Non-pigmented ciliary epithelial cell (primary cell): ENCODE measurements at places on chromosomes 16 and 17.

- DNase-seq: no peak
These were observed 43.9 kb downstream of the USP31 start for GRCh38 chr16:23105309-23105708.

GRCh38 chr16:66862023-66862520 is 17.9 kb downstream of the CA7 start:
- DNase-seq: no peak

DNA sequence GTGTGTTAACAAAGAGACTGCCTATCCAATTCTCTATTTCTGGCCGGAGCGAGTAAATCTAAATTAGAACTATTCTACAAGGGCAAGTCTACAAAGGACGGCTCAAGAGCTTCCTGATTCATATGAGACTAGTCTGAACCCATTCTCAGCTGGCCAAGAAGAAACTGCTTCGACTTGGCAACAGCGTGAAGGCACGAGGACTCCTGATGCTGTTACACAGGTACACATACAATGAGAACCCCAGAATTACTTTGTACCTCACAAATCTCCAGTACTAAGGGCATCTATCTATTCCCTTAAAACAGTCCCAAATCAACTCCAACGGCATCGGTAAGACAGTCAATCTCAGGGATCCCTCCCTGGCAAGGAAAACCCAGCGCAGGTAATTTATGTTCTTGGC is 1.5 kb downstream of the CRK start:
- DNase-seq: no peak

- DNase-seq: no peak
These were observed 6.4 kb upstream of the LGALS3BP start for GRCh38 chr17:78986048-78986648.

GRCh38 chr16:2842340-2843000 is 12.4 kb downstream of the ZG16B start:
- DNase-seq: no peak

GRCh38 chr17:30558686-30559545 is 81.7 kb downstream of the GOSR1 start:
- no peak for DNase-seq

DNA sequence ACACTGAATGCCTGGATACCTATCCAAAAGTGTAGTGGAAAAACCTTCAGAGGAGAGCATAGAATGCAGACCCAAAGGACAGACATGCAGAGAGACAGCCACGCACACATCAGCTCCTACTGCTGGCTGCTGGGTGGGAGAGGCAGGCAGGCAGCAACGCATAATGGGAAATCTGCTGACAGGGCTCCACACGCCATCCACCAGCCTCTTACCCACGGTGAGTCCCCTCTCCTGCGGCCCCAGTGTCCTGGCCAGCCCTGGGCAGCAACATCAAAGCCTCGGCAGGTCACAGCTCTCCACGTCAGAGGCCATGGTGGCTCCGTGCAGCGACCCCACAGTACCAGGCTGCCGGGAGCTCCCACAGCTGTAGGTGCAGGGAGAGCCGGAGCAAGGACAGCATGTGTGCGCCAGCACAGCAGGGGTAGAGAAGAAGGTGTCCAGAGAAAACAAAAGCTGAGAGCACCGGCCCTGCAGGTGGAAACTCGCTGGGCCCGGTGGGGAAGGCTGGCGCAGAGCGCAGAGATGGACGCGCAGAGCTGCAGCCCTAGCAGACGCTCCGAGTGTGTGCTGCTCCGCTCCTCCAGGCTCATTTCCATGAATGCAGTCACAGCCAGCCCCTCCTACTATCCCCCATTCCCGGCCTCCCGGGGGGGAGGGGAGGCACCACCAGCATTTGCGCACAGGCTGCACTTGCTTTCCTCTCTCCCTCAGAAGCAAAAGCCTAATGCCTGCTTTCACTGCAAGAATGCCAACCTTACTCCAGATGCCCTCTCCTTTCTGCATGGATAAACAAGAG is 58.9 kb downstream of the CYTH1 start:
- DNase-seq: no peak
